ENCODE measurements at places on chromosomes 12 and 14.

- peak; percentile 13 for DNase-seq
Measured at GRCh38 chr12:41511247-41511646, 323.1 kb downstream of the PDZRN4 start.

- no peak for DNase-seq
Measured at GRCh38 chr12:116144384-116144783, 133.1 kb downstream of the MED13L start.

GRCh38 chr12:130226771-130227170 lies 64.5 kb downstream of the FZD10 start:
- no peak for DNase-seq

GRCh38 chr14:39434401-39434800 lies 2.2 kb upstream of the FBXO33 start:
- no peak for DNase-seq

DNA sequence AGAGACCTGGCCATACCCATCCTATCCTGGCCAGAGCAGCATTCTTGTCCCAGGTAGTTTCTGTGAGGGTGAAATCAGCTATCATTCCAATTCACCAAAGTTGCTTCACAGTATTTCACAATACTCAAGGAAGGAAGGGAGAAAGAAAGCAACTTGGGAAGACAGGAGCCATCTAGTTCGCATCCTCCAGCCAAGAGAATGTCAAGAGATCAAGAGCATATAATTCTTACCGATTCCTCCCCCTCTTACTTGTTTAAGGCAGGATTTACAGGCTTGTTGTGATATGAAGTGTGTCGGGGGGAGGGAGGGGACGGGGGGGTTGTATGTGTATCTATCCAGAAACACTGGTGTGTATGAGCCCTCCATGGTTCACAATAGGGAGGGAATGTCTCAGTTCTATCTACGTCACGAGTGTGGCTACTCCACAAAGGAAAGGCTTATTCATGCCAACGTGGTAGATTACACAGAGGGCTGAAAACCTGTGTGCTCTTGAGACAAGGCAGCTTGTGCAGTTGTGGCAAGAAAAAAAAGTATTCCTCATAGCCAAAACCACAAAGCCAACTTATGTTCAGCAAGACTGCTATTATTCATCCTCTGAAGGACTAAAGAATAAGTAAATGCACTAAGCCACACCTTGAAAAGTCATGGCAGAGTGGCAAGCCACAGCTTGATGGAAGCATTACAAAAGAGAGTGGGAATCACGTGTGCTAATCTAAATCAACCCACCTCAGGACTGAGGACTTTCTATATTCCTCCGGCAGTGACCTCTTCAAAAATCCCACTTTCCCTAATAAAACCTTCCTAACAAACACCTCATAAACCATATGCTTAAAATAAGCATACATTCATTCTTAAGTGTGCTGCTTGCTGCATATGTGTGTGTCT lies 35.0 kb downstream of the CORO1C start:
- peak; percentile 88 for DNase-seq

GRCh38 chr14:73634011-73634833 lies 10.6 kb upstream of the DNAL1 start:
- peak; percentile 28 for DNase-seq

DNA sequence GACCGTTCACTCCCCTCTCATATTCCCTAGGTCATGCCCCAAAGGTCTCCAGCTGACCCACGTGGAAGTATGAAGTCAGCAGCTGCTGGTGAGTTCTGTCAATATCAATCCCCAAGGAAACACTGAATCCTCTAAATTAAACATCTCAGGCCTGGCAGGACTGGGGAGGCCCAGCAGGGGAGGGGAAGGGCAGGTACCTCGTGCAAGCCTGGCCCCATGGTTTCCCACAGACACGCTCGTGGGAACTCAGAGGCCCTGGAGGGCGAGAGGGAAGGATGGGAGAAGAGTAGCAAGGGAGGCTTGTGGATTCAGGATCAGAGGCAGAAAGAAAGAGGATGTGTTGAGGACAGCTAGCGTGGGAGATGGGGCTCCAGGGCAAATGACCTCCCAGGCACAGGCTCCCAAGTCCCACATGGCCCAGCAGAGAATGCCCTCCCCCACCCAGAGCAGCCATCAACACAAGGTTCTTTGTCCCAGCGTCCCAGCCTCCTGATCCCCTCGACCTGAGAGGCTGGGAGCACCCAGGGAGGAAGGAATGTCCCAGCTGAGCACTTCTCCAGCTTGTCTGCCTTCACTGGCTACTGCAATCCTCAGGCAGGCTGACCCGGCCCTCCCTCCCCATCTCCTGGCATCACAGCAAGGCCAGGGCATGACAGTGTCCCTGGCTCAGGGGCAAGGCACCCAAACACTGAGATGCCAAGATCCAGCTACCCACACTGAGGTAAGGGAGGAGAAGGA lies 20.1 kb upstream of the RPLP0 start:
- no peak for DNase-seq
